Renal cortical epithelial cell (primary cell): ENCODE measurements at places on chromosomes 5 and 9.
A peak's percentile ranks its signal among the peaks of the same experiment; 100 is the strongest.

- DNase-seq: peak; percentile 100
Measured at GRCh38 chr9:96874947-96875460, 20.7 kb upstream of the ZNF782 start.

- DNase-seq: no peak
Measured at GRCh38 chr5:172758834-172759149, 12.2 kb downstream of the DUSP1 start.

- no peak for DNase-seq
Measured at GRCh38 chr9:137460363-137461315, 1.5 kb upstream of the NSMF start.

DNA sequence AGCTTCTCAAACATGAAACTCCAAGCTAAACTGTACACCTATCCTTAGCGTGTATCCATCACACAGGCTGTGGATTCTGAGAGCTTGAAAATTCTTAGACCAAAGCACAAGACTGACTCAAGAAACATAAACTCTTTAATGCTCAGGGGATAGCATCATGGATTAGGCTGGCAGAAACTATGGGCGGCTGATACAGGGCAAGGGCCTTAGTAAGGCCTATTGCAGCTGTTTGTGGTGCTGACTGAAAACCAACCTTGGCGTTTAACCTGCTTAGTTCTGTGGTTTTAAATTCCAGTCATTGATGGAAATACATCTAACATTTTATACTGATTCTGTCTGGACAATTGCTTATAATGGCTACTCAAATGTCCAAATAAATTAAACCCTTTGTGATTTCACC, 183.7 kb downstream of the TLR4 start:
- no peak for DNase-seq

DNA sequence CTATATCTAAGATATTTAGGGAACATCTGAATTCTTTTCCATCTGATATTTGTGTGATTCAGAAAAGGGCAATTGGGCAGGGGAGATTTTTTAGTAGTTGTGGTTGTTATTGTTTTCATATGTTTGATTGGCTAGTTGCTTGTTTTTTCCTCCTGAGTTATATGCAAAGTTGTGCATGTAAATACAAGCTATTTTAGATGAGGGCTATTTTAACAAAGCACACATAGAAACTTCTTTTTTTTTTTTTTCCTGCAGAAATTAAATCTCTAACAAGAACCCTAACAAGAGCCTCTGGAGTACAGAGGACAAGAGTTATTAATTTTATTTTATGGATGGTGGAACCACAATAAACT, 559.1 kb downstream of the CETN3 start:
- no peak for DNase-seq

- DNase-seq: peak; percentile 61
Measured at GRCh38 chr5:116492776-116493175, 81.8 kb downstream of the SEMA6A start.

- DNase-seq: no peak
Measured at GRCh38 chr5:126846344-126846743, 69.4 kb downstream of the LMNB1 start.

- no peak for DNase-seq
Measured at GRCh38 chr5:170333161-170333910, 35.8 kb upstream of the LCP2 start.

DNA sequence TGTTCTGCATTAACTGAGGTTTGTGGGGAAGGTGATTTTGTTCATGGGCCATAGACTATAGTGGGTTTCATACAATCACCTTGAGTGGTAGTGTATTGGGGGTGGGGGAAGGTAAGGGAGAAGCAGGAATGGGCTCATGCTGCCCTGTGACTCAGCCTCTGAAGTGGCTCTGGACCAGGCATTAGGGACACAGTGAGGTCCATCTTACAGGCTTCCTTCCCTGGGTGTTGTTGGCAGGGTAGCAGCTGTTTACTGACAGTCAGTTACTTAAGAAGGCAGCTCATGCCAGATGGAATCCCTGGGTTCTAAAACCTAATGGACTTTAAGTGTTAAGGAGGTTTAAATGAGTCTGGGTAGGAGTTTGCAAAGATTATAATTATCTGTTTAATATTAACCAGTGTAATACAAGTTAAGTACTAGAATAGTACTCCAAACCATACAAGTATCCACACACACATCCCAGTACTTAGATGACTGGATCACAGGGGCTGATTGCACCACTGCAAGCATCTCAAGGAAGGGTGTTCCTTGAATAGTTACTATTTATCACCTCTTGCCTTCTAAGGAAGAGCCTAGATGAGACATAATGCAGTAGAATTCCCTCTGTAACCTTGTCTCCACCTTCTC, 59.3 kb downstream of the CAST start:
- DNase-seq: peak; percentile 94

GRCh38 chr5:53059281-53059680, 50.3 kb downstream of the MOCS2 start:
- DNase-seq: no peak

GRCh38 chr9:123251324-123251723, 17.1 kb downstream of the STRBP start:
- DNase-seq: no peak

DNA sequence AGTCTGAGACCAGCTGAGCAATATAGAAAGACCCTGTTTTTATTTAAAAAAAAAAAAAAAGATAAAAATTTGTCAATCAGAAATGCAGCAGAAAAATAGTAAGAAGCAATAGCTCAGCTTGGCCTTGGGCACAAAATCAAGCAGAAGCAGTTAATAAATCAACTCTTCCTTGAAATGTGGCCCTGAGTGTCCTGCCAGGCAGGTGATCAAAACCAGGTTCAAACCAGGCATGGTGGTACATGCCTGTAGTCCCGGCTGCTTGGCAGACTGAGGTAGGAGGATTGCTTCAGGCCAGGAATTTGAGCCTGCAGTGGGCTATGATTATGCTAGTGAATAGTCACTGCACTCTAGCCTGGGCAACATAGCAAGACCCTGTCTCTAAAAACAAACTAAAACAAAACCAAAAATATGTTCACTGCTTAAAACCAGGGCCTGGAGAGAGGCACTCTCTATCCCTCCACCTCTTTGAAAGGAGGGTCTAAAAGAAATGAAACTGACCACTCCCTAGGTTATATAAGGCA, 27.9 kb upstream of the KLF9 start:
- DNase-seq: no peak

GRCh38 chr5:136000147-136000546, 28.6 kb upstream of the TGFBI start:
- no peak for DNase-seq

DNA sequence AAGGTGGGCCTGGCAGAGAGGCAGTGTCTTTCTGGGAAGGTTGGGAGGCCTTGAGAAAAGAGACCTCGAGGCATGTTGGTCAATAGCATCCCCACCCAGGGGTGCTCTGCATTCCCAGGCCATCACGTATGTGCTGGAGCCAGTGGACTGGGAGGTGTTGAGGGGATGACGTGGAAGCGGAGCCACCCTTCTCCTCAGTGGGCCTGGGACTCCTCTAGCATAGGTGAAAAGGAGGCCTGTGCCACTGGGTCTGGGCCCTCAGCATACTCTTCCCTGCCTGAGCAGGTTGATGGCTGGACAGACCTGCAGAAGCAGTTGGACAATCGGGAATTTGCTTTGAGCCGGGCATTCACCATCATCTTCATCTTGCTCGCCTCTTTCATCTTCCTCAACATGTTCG, 25.5 kb downstream of the PITX1 start:
- DNase-seq: no peak

- DNase-seq: no peak
Measured at GRCh38 chr9:73889023-73889422, 608.1 kb upstream of the RORB start.

GRCh38 chr5:36334315-36334714, 32.6 kb upstream of the RANBP3L start:
- no peak for DNase-seq

GRCh38 chr5:15510831-15511230, 10.9 kb downstream of the FBXL7 start:
- no peak for DNase-seq

DNA sequence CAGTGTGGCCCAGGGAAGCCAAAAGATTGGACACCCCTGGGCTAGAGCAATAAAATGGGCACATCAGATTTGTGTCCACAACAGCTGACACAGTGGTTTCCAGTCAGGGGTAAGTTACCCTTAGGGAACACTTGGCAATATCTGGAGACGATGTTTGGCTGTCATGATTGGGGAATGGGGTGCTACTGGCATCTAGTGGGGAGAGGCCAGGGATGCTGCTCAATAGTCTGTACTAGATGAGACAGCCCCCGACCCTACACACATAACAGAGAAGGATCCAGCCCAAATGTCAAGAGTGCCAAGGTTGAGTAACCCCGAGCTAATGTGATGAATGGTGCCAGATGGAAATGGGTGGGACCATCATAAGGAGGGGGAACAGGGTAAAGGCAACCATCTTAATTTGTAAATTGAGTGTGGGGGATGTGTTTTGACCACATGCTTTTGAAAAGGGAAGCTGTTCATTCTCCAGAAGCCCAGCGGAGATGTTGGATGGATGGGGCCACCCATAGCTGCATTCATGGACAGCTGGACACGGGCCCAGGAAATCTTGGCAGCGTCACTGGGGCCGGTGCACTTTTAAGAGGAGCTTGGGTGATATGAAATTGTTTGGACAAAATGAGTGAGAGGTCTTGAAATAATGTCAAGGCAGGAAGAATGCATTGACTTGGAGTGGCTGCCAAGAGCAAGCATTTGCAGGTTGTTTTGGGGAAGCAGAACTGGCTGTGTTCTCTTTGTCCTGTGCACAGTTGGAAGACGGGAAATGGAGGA, 33.4 kb downstream of the SYK start:
- no peak for DNase-seq

DNA sequence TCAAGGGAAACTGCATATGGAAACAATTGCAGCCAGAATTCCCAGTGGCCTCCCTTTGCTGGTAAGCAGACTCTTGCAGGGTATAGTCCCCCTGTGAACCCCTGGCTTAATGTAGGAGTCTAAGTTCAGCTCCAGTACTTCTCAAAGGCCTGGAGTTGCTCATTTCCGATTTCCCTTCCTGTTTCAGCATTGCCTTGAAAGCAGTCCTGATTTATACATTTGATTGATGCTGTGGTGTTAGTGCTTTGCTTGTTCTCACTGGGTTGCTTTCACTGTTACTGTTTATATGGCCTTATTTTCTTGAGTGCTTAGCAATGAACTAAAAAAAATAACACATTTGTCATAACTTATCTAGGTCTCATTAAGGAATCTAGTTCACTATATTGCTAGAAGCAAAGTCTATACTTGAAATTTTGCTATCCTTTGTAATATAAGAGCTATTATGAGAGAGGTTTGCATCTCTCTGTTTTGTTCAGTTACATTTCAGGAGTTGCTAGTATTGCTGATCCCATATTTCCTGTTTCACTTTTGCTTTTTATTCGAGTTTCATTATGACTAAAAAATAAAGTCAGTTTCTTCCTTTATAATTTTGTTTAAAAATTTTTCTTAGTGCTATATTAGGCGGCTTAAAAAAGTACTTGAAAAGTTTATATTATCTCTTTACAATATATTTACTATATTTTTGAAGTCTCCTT, 122.4 kb upstream of the NMUR2 start:
- DNase-seq: no peak

DNA sequence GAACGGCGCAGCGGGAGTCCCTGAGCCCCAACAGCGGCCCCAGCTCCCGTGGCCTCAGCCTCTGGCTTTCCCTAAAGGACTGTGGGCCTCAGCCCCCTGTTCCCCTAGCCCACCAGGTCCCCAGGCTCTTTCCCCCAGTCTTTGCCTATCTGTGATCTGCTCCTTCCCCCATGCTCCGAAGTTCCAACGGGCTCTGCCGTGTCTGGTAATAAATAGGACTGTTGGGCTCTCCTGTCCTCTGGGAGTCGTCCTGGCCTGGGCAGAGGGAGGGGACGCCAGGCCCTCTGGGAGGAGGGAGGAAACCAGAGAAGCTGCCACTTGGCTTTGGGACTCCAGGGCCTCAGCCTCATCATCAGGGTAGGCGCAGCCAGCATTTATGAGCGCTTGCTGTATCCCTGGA, 28.1 kb downstream of the ADGRD2 start:
- DNase-seq: no peak

DNA sequence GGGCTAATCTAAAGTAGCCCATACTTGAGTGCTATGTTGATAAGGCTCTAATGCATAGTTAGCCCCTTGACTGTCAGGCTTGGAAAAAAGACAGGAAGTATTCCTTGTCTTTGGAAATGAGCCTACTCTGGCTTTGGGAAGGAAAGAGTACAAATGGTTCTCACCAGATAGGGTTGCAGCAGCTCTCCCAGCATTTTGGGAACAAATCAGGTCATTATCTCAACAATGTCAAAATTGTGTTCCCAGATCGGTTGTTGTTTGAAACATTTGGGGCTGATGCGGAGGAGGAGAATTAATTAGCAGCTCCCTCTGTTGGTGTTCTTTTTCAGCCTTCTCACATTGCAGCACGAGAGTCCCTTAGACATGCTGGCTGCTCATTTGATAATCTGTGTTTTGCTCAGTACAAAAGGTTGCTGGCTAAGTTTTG, 294.7 kb upstream of the DMRT1 start:
- DNase-seq: no peak

DNA sequence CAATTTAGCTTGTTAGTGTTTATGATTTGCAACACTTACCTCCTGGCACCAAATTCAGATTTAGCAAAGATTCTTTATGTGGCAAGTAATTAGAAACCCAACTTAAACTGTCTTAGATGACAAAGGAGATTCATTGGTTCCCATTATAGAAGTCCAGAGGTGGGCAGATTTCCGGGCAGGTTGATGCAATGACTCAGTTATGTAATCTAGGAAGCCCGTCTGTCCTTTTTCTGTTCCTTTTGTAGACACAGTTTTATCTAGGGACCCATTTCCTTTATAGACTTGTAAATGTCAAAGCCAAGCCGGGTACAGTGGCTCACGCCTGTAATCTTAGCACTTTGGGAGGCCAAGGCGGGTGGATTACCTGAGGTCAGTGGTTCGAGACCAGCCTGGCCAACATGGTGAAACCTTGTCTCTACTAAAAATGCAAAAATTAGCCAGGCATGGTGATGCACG, 20.3 kb upstream of the ANKRD33B start:
- DNase-seq: no peak

- DNase-seq: peak; percentile 58
Measured at GRCh38 chr5:92505925-92506324, 1075.1 kb downstream of the NR2F1-AS1 start.

DNA sequence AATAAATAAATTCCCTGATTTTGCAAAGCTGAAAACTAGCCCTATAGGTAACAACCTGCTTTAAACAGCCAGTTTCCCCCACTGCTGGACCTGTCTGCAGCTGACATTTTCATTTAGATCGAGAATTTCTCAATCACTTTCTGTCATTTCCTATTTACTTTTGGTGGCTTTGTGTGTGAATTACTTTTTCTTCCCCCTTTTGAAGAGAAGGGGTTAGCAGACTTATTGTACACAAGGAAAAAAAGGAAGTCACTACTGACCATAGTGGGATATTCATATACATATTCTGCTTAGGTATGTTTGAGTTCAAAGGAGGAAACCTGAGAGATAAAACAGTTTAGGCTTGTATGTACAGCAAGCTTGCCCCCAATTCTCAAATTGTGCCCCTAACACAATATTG, 27.0 kb upstream of the IFNB1 start:
- no peak for DNase-seq

GRCh38 chr9:112091810-112092209, 83.3 kb downstream of the SUSD1 start:
- peak; percentile 36 for DNase-seq
